ENCODE measurements at places on chromosomes 7 and 10. TPM values are rescaled to one million over a fixed set of nuclear protein-coding genes. Genes with fewer than 3 reads are reported as not detected.

DNA sequence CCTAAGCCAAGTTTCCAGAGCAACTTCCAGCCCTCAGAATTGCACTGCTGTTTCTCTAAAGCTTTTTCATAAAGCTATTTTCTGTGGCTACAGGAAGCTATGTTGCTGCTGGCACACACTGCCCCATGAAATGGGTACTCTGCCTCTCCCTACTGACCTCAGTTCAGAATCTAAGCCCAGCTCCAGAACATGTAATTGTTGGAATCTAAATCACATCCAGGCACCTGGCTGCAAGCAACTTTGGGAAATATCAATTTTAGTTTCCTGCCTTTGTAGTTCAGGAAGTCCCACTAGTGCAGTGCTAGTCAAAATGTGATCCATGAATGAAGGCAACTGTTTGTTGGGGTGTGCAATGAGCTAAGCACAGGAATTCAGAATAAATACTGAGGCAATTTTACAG is 226.2 kb downstream of the THSD7A start:
- DNase-seq, result no peak

DNA sequence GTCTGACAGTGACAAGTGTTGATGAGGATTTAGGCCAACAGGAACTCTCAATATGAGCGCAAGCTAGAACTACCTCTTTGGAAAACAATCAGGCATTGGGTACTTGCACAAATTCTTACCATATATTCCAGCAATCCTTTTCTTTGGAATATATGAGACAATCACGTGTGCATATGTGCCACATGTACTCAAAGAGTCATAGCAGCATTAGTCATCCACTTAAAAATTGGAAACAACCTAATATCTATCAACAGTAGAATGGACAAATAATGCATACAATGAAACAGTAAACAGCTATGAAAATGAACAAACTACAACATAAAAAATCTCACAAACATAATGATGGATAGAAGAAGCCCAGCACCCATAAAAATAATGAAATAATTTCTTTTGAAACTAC is 179.7 kb downstream of the GLI3 start:
- no peak for DNase-seq

GRCh38 chr7:135522509-135522908 is 12.6 kb upstream of the CNOT4 start:
- no peak for DNase-seq

Gene BZW2
- total RNA-seq, result 159 TPM

Gene VWC2
- not detected for total RNA-seq

Gene HHEX
- 108 TPM for total RNA-seq

GRCh38 chr7:123692471-123692877 is 36.8 kb downstream of the LMOD2 start:
- peak; percentile 39 for DNase-seq

GRCh38 chr7:74329225-74329624 is 40.0 kb downstream of the CLIP2 start:
- DNase-seq, result no peak

Gene MLXIPL
- total RNA-seq, result 11.8 TPM

Gene PARD3
- total RNA-seq, result 6.5 TPM

Gene XRCC2
- total RNA-seq, result 37.6 TPM

Gene SCD
- 287 TPM for total RNA-seq

- DNase-seq, result no peak
Observed at GRCh38 chr10:86084585-86084984, 282.0 kb downstream of the GRID1 start.

Gene ITGB1
- 160 TPM for total RNA-seq

DNA sequence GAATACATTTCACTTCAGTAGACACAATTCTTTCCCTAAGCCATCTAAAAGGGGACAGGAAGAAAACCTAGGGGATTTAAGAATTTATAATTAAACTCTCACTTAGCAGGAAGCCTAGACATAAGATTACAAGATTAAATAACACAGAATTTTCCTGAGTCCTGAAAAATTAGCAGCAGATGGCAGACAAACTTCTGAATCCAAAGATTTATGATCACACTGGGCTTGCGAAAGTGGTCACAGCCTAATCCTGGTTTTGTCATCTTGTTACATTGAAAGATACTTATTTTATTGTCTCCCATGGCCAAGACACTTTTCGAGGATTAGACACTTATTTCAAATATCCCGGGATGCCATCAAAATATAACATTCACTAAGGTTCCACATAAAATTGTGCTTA is 2.9 kb downstream of the ERLIN1 start:
- DNase-seq, result no peak

Gene IL6
- total RNA-seq, result 0.94 TPM

DNA sequence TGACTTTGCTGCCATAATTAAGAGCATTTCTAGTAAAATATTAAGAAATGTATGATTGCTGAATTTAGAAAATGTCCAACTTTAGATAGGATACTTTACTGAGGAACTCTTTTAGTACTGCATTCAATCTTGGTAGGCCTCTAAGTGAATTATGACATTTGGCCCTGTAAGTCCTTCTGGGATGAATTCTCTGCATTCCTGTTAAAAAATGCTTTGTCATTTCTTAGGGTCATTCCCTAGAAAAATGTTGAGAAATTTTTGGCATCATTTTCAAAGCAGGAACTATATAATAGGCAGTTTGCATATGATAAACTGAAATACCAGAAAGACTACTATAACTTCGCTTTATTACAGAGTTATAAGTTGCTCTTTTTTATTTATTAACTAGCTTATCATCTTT is 69.3 kb upstream of the PRR15 start:
- DNase-seq, result no peak

Gene IQUB
- 1.1 TPM for total RNA-seq

Gene BICC1
- total RNA-seq, result not detected

DNA sequence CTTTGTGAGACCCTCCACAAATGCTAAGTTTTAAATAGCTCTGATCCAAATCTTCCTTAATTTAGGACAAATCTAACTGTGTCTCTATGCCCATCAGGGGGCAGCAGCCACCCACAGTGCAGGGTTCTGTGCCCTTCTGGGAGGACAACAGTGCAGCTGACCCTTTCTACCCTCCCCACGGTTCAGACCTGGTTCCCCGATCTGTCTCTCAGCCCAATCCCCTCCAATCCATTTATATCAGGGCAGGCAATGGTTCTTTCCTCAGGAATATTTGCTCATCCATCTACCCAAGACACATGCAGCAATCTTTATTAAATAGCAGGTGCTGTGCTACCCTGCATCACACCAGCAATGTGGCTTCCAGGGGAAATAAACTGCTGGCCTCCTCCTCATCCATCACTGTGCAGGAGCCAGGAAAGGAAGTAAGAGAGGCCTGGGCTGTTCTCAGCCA is 4.0 kb upstream of the RBM28 start:
- DNase-seq, result peak; percentile 66

GRCh38 chr10:102620591-102621442 is 23.5 kb upstream of the TRIM8 start:
- no peak for DNase-seq

Gene CCDC172
- total RNA-seq, result not detected

Gene GJC3
- 0.16 TPM for total RNA-seq

Data from K562 (cell line).